Activated naive CD8-positive, alpha-beta T cell treated with anti-CD3 and anti-CD28 coated beads for 36 hours (primary cell): ENCODE measurements at places on chromosomes 3 and 15. TPM values are rescaled to one million over a fixed set of nuclear protein-coding genes. Genes with fewer than 3 reads are reported as not detected.

ISLR2 gene
- not detected for total RNA-seq

ATP13A5 gene
- not detected for total RNA-seq

DNA sequence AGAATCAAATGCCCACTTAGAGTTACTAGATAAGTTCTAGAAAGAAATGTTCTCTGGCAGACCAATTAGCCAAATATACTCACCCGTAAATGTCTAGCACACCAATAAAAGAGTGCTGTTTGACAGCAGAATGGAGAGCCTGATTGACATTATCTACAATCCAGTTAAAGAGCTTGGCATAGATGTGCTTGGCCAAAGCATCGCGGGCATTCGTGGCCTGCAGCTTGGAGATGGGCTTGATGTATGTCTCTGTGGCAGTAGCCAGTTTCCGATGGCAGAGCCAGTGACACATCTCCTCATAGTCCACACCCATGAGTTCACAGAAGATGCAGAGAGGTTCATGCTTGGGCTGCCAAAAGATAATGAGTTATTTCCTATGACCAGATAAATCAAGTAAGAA lies 101.5 kb upstream of the MYO5C start:
- no peak for DNase-seq

- DNase-seq: no peak
Observed at GRCh38 chr15:39360452-39360851, 220.4 kb upstream of the THBS1 start.

- no peak for DNase-seq
Observed at GRCh38 chr3:139689122-139689521, 11.3 kb upstream of the NMNAT3 start.

CLDN16 gene
- total RNA-seq: not detected

DNA sequence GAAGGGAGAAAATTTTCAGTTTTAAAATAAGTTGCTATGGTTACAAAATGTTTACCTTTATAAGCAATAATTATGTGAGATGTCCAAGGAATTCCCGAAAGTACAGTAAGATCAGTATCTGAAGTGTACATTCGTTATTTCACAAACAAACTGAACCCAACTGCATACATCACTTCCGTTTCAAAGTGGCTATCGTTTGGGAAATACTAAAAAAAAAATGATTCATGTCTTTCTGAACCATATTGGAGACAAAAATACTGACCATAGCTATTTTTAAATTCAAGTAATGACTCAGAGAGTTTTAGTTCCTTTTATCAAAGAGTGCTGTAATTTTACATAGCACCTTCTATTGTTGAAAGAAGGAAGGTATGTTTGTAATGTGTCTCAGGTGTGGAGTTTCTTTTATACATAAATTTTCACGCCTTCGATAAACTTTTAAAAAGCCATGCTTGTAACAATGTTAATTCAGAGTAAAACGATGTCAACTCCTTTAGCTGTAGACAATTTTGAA lies 8.0 kb upstream of the ANKRD28 start:
- DNase-seq: no peak

DNA sequence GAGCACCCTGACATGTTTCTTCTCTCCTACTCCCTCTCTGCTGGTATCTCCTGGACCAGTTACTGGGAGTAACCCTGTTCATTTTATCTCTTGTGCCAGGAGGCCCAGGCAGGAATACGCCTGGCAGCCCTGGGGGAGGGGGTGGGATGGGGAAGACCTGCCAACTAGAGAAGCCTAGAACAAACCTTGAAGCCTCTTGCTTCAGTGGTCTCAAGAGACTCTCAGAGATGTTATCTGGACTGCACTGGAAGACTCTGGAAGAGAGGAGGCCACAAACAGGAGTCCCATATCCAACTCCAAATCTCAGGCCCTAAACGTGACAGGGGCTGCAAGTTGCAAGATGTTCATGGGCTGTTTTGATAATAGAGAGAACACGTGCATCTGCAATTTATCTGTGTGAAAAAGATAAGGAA lies at the start of gene EPB42:
EPB42 (minus strand) TSS at position 28 of the 413 bp plus-strand sequence. CDS start 193 bp downstream, outside the sequence.
- DNase-seq: no peak

DNA sequence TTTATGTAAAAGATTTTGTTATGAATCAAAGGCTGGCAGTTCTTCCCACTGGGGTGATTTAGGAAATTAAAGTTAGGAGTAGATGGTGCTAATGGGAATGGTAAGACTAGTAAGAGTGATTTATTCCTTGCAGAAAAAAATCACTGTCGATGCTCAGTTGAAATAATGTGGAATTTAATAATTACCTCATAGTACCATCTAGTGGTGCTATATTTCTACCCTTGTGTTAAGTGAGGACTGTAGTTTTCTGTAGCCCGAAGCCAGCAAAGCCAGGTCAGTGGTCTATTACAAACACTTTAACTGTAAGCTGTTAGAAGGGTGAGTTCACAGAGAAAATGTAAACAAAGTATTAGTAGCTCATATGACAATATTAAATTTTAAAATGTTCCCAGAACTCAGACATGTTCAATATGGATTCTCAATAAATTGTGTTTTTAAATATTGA lies 39.5 kb upstream of the GOLGA8J start:
- no peak for DNase-seq

TRIM59 gene
- total RNA-seq: 43.3 TPM

DNA sequence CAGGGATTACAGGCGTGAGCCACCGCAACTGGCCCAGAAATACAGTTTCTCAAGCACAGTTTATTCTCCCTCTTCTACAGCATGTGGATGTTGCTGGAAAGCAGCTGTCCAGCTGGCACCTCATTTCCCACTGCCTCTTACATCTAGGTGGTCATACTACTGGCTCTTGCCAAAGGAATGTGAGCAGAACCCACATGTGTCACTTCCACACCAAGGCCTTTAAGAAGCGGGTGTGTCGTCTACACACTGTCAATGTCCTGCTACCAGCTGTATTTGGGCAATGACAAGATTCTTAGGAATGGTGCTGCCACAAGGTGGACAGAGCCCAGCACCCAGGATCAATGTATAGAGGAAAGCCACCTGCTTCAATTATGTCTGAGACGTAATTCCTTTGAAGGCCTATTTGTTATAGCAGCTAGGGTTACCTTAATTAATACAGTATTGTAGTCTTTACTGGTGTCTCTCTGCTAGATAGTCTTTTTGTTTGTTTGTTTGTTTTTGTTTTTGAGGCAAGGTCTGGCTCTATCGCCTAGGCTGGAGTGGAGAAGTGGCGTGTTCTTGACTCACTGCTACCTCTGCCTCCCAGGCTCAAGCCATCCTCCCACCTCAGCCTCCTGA lies 15.1 kb upstream of the RAB7A start:
- DNase-seq: no peak

GRCh38 chr3:176855901-176856486 lies 341.3 kb downstream of the TBL1XR1 start:
- DNase-seq: no peak

DNA sequence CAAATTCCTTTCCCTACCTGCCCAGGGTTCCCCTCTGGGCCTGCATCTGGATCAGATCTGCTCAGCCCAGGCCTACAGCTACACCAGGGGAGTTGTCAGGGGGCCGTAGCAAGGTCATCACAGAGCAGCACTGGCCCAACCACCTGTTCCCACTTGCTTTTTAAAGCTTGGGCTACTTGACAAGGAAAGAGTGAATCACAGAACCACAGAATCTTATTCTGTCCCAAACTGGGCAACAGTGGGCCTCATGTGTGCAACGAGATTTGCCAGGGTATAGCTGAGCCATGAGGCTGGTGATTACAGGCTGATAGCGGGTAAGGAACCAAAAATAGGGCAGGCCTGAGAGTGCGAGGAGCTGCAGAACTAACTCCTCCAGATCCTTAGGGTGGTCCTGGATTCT lies 66.7 kb downstream of the MYLK start:
- no peak for DNase-seq
